ENCODE measurements at places on chromosomes 1 and 21.

- DNase-seq = peak; percentile 76
Measured at GRCh38 chr1:26145041-26145959, 13.6 kb upstream of the FAM110D start.

DNA sequence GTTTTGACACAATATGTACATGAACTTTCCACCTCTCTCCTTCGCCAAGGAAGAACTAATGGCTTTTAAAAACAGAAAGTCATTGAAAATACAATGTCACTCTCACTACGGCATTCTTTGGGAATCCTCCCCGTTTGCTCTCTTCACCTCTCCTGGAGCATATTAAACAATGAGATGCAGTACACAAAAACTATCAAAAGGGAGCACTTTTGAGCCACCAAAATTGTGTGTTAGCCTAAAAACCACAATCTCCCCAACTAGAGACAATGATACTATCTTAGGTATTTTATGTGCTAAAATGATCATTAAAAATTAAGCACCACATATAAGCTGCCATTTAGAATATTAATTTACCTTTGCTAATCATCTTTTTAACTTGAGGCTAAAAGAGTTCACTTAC is 425.5 kb downstream of the KCTD3 start:
- no peak for DNase-seq

DNA sequence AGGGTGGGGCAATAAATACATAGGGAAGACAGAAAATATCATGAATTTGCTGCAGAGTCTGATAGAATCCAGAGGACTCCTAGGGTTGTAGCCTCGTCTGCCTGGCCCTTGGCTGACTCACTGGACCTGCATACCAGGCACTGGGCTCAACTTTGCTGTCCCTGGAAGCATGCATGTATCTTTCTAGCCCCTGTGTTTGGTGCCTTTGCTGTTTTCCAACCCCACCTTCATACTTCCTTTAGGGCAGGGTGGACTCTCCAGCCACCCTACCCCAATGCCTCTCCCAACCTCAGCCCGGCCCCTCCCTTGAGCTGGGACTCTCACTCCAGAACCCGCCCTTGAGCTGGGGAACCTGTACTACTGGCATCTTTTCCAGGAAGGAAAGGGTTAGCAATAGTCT is 1.2 kb downstream of the RAB25 start:
- DNase-seq = no peak

DNA sequence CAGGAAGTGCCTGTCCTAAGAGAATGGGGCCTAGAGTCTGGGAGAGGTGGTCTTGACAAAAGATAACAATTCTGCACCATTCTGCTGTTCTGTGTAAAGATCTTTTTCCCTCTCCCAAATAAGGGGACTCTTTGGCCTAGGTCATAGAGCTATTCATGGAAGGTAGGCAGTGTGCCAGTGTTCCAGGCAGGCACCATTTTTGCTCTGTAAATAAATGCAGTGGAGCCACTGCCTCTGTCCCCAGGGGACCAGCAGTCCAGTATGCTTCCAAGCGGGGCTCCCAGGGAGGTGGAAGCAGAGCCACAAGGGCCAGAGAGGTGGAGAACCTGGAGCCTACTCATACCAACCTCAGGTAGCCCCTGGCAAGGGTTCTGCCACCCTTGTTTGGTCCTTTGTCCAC is 25.9 kb downstream of the KCNA2 start:
- no peak for DNase-seq

- no peak for DNase-seq
Measured at GRCh38 chr1:91682882-91683597, 182.4 kb downstream of the CDC7 start.

- peak; percentile 70 for DNase-seq
Measured at GRCh38 chr1:200154069-200154767, 126.7 kb downstream of the NR5A2 start.

GRCh38 chr1:108045460-108045859 is 80.5 kb upstream of the VAV3 start:
- DNase-seq = no peak

GRCh38 chr1:114116086-114116485 is 37.6 kb downstream of the SYT6 start:
- no peak for DNase-seq

GRCh38 chr1:151518936-151519335 is 7.7 kb downstream of the CGN start:
- DNase-seq = no peak

- no peak for DNase-seq
Measured at GRCh38 chr1:91024481-91025119, 2.8 kb upstream of the ZNF644 start.

GRCh38 chr1:168613691-168614231 is 37.4 kb downstream of the XCL1 start:
- DNase-seq = no peak

DNA sequence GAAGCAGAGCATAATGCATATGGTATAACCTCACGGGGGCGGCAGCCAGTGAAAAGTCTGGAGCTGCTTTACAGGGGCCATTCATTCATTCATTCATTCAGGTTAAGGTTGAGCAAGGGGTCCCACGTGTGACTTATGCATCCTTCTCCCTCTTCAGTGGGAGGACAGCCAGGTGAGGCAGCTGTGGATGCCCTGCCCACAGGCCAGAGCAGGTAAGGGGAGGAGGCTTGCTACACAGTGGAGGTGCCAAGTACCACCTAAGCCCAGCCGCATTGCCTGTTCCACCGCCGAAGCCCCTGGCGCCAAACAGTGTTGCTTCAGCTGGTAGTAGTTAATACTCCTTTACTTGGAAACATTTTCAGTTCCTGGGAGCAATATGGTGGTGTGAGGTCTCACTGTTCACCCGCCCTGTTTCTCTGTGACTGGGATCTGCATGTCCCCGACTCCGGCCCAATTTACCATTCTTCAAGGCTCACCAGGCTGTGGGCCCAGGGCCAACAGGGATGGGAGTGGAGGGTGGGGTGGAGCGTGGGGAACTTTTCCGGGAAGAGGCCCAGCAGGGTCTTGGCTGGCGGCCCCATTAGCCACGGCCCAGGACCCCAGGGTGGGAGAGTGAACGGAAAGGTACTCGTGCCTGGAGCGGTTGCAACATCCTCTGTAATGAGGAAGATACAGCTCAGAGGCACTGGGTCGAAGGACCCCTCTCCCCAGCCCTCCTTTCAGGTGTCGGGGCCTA is 722 bp upstream of the PODN start:
- no peak for DNase-seq
